Right cardiac atrium (tissue), 5 donors: ENCODE measurements at places on chromosomes 13 and 19.
A peak's percentile ranks its signal among the peaks of the same experiment; 100 is the strongest.

DNA sequence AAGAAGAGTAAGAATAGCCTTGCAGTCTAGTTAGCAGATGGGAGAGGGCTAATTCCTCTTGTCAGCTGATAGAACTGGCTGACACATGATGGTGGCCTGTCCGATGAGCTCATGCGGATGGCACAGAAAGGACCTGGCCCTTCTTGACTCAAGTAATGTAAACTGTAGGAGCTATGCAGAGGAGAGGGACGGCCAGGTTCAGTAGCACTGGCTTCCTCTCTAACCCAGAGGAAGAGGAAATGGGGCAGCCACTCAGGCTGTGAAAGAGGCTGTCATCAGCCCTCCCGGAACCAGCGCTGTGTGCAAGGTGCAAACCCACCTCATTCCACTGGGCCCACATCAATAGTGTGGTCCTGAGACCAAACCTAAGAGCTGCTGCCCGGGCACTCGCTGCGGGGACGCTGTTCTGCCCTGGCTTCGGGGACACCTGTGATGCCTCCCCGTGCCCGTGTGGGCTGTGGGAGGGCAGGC is 30.8 kb upstream of the USE1 start:
- DNase-seq, result no peak

DNA sequence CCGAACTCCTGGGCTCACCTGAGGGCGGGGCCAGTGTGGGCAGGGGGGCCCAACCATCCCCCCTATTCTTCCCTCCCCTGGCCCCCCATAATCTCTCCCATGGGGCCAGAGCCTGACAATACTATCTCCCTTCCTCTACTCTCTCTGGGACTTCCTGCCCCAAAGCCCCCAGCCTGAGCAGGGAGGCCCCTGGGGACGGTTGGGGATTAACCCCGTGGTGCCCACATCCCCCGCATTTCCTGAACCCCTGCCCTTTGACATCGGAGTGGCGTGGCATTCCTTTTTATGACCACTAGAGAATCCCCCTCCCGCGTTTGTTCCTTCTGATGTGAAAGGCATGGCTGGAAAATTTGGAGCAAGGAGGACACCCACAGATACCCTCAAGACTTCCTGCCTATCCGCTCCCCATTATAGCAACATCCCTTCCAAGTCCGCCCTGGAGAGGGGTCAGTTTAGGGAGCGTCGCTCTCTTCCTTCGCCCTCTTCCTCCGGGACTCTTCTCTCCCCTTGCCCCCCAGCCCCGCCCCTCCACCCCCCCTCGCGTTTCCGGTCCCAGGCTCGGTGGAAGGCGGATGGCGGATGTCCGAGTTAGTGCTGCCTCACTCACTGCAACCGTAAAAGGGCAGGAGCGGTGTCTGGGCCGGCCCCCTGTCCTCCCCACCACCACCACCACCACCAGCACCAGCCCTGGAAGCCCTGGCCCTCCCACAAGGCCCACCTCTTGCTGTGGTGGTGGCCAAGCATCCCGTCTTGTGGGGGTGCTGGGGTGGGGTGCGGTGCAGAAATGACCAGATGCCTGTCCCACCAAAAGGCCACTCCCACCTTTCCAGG is 1.8 kb downstream of the VASP start:
- DNase-seq, result peak; percentile 83

GRCh38 chr13:70856711-70857110 is 748.5 kb upstream of the KLHL1 start:
- peak; percentile 6 for DNase-seq

DNA sequence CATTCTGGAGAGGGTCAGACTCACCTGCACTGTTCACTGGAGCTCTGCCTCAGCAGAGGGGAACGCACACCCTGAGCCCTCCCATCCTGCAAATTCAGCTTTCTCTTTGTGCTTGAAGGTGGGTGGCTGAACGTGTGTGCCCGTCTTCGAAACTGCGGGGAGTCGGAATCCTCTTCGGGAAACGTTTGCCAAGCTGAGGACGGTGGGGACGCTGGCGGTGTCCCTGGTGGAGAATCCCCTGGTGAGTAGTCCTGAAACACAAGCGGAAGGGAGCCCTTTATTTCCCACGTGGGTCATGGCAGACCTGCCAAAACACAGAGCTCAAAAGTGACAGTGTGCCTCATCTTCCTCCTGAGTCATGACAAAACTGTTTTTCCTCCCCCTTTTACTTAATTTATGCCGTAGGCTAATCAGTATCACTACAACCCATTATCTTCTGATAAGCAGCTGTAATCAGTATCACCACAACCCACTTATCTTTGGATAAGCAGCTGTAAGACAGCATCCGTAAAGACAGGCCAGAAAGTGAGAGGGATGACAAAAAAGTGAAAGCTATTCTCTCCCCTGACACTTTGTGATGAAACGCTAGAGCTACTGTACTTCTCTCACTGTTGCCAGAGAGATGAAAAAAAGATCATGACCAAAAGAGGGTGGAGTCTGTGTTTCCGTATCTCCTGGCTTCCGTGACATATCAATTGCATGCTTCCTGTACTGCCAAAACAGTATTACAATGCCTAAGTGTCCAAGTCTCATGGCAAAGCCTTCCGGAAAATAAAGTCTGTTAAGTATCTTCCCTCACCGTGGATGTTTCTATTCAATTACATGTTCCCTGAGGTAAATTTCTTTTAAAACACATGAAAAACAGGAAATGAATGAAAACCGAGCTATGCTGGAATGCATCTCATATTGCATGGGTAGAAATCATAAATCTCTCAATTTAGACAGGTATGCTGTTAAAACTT is 155.5 kb downstream of the TBC1D4 start:
- peak; percentile 55 for DNase-seq

GRCh38 chr13:26971990-26972887 is 199.4 kb downstream of the USP12 start:
- DNase-seq, result no peak

- peak; percentile 72 for DNase-seq
Observed at GRCh38 chr19:41175801-41176777, 16.9 kb upstream of the CYP2S1 start.

GRCh38 chr13:51978796-51979556 is 32.3 kb downstream of the ATP7B start:
- peak; percentile 43 for DNase-seq

GRCh38 chr13:50998326-50998725 is 88.7 kb downstream of the RNASEH2B start:
- no peak for DNase-seq

DNA sequence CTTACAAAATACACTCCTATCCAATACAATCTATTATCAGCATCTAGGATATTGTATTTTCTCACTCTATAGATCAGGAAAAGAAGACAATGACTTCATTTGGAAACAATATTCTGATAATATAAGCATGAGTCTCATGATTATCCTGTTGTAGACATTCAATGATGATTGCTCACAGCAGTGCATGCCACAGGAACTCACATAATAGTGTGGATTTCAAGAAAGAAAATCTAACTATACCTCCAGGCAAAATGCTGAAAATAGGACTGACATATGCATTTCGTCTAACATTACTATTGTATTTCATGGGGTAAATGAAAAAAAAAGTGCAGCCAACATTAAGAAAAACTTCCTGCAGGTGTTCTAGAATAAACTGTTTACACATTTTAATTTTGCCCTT is 122.6 kb downstream of the POSTN start:
- no peak for DNase-seq

DNA sequence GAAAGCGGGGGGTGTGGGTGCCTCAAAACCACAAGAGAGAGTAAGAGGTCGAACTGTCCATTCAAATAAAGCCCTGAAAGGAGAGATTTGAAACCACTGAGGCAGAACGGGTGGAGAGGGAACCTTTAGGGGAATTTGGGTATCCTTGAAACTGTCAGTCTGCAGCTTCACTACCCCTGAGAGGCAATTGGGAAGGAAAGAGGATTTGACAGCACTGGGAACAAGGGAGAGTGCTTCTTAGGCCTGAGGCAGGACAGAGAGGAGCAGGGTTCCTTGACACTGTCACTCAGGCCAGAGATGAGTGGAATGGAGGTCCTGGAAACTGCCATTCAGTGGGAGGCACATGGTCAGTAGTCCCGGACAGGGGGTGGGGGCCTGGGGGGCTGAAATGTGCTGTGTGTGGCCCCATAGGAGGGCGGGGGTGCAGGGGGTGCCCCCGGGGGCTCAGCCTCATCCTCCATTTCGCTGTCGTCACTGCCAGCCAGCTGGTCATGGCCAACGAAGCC is 5.0 kb downstream of the GFY start:
- no peak for DNase-seq

- DNase-seq, result no peak
Observed at GRCh38 chr13:101149735-101150384, 266.4 kb downstream of the NALCN start.

- peak; percentile 71 for DNase-seq
Observed at GRCh38 chr19:48510421-48511268, 990 bp downstream of the LMTK3 start.

DNA sequence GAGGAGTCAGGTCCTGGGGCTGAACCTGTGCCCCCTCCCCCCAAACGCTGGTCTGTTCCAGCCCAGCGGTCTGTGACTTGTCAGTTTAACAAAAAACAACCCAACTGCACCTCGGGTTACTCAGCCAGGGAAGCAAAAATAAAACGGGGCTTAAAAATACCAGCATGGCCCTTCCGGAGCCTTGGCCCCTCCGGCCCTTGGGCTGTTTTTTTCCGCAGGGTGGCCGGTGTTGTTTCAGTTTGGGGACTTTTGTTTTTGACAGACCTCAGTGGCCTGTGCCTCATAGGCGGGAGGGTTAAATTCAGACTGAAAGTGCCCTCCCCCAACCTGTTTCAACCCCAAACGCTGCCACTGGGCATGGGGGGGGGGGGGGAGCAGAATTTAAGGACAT is 4.0 kb downstream of the TCF3 start:
- DNase-seq, result no peak

DNA sequence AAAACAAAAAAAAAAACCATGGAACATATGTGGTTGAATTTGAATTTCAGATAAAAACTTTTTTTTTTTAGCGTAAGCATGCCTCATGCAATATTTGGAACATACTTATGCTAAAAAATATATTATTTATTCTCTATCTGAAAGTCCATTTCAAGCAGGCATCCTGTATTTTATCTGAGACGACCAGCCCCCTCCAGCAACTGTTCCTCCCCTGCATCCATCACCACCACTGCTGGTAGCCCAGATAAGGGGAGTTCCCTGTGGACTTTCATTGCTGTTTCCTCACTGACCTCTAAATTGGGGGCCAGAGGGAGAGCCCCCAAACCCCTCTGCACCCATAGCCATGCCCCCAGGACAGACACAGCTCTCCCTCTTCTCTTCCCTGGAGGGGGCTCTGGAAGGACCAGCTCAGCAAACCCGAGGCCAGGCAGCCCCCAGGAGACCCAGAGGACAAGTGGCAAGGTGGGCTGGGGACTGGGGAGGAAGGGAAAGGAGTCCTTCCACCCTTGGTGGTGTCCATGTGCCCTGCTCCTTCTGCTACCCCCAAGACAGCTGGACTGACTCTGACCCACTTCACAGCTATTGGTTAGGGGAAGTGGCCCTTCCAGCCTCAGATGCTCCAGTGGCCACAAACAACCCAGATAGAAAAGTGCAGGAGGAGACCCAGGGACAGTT is 6.6 kb upstream of the SIGLEC12 start:
- DNase-seq, result no peak

DNA sequence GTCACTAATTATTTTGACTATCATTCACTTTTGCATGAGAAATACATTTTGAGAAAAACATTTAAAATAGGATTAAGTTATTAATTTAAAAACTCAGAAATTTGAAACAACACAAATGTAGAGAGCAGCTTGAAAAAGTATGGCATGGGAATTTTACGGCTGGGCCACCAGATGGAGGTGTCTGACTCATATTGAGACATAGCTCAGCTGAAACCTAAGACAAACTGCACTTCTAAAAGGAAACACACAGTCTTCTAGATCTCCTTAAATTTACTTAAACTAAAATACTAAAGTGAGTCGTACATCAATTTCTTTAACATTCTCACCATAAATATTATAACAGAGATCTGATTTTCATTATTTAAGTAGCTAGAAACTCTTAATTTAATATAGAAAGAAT is 41.9 kb upstream of the POSTN start:
- DNase-seq, result no peak

- DNase-seq, result no peak
Observed at GRCh38 chr13:23436680-23437079, 3.2 kb upstream of the SACS start.
